ENCODE measurements at places on chromosomes 5 and 9. TPM values are rescaled to one million over a fixed set of nuclear protein-coding genes. Genes with fewer than 3 reads are reported as not detected.

Gene FAM78A
- not detected for total RNA-seq

Gene CAVIN4
- total RNA-seq, result 0.79 TPM

Gene PCDHA10
- 0.11 TPM for total RNA-seq

Gene ALDOB
- not detected for total RNA-seq

Gene TTC23L
- total RNA-seq, result 0.43 TPM

Gene DAPK1
- total RNA-seq, result 428 TPM

Gene MELK
- total RNA-seq, result 7.1 TPM

Gene RNF183
- total RNA-seq, result not detected

Gene NRARP
- total RNA-seq, result not detected

Gene GRXCR2
- total RNA-seq, result under 0.01 TPM

Gene PDGFRB
- total RNA-seq, result 10.2 TPM

Gene DOCK8
- total RNA-seq, result 1.6 TPM

Gene ARHGEF28
- total RNA-seq, result 0.33 TPM

Gene KIAA0825
- 5.9 TPM for total RNA-seq

Gene PRR16
- total RNA-seq, result 36.1 TPM

Gene SLC34A3
- 0.11 TPM for total RNA-seq

Gene DRD1
- total RNA-seq, result not detected

Gene GDA
- under 0.01 TPM for total RNA-seq

Gene RBM22
- total RNA-seq, result 25.1 TPM

Gene PAEP
- not detected for total RNA-seq

Gene BRD8
- 36.5 TPM for total RNA-seq

Gene C5orf58
- not detected for total RNA-seq

Gene FCN2
- not detected for total RNA-seq

Gene DNAI1
- total RNA-seq, result not detected

Gene GPR151
- total RNA-seq, result not detected

Gene CTSV
- total RNA-seq, result 10.2 TPM

Gene PCDHGA1
- 0.22 TPM for total RNA-seq
